ENCODE measurements at places on chromosomes 16 and 17.

DNA sequence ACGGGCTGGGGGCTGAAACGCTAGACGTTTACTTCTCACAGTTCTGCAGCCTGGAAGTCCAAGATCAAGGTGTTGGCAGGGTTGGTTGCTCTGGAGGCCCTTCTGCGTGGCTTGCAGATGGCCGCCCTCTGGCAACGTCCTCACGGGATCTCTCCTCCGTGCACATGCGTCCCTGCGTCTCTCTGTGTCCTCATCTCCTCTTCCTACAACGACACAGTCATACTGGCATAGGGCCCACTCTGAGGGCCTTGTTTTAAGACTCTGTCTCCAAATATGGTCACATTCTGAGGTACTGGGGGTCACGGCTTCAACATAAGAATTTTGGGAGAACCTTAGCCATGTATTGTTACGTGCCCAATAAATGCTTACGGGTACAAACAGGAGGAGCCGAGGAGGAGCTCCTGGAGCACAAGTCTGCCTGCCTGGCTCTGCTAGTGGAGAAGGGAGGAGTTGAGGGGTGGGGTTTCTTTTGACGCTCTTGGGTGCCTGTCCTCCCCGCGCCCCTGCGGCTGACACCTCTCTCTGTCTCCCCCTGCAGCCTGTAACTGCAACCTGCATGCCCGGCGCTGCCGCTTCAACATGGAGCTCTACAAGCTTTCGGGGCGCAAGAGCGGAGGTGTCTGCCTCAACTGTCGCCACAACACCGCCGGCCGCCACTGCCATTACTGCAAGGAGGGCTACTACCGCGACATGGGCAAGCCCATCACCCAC, 141.1 kb downstream of the NTN1 start:
- DNase-seq = no peak

DNA sequence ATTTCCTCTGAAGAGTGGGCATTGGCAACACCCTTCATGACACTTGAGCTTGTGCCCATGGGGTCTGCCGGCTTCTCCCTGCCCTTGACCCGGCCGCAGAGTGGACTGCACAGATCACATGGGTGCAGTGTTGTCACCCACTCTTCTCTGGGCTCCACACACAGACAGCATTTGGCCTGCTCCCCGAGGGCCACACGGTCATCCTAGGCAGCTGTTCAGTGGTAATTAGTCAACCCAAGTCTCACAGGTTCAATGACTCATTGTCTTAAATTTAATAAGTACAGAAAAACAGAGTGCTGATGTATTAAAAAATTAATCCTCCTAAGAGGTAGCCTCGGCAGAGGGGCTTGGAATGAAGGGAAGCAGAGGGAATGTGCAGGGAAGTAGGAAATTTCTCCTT, 204.8 kb downstream of the MSI2 start:
- no peak for DNase-seq

DNA sequence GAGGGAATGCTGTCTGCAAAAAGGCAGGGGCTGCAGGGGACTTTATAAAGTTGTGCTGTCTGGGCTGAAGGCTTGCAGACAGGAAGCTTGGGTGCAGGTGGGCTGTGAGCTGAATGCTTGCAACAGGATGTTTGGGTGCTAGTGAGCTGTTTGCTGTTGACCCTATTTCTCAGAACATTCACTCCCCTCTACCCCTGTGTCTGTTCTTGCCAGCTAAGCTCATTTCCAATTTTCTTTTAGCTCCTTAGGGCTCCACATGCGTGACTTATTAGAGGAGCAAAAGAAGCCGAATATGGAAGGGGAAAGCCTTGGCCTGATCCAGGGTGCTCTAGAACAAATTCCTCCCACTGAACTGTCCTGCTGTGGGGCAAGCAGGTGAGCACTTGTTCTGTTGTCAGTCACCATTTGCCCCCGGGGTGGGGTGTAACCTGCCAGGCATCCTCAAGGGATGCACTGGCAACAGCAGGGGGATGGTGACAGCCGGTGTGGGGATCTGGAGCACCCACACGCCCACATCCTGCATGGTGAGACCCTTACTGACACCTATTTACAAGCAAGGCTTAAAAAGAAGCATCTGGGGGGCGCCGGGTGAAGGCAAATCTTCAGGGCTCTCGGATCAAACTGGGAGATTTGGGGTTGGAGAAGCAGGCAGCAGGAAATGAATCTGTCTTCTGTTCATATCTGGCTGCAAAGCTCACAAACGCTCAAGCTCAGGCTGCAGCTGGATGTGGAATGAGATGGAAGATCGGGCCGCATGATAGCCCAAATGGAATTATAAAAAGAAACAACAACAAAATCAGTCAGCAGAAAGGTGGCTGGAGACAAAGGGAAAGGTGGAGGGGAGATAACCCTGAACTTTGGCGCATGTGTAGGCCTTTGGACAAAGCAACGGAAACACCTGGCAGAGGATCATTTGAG, 21.1 kb upstream of the NUP93 start:
- DNase-seq = no peak

- DNase-seq = peak; percentile 99
Measured at GRCh38 chr17:77140166-77140877, 447 bp upstream of the SEC14L1 start.

DNA sequence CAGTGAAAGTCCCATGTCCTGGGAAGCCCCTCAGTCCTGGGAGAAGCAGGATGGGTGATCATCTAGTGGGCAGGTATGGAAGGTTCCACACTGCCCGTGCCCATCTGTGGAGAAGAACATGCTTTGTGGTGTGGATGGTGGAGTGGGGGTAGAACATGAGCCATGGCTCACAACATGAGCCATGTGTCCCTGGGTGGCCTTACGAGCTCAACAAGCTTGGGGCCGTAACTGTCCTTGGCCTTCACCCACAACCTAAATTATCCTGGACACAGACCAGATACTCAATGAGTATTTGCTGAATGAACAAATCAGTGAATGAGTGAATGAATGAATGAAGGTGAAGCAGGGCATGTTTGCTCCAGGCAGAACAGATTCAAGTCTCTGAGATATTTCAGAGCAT, 13.5 kb downstream of the SOX8 start:
- DNase-seq = peak; percentile 41
